ENCODE measurements at places on chromosomes 16 and 17.
A peak's percentile ranks its signal among the peaks of the same experiment; 100 is the strongest.

DNA sequence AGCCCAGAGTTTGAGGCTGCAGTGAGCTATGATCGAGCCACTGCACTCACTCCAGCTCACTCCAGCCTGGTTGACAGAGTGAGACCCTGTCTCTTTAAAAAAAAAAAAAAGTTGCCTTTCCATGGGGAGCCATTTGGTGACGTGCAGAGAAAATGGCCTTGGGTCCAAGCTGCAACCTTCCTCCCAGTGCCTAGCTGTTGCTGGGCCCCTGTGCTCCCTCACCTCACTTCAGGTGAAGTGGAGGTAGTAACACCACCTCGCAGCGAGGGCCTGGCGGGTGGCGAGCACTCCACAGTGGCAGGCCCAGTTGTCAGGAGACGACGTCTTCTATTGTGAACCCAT lies 17.4 kb downstream of the SYT17 start:
- DNase-seq, result no peak

GRCh38 chr17:33055171-33055611 lies 63.5 kb downstream of the SPACA3 start:
- DNase-seq, result no peak

GRCh38 chr17:258906-259305 lies 77.5 kb upstream of the DOC2B start:
- no peak for DNase-seq

DNA sequence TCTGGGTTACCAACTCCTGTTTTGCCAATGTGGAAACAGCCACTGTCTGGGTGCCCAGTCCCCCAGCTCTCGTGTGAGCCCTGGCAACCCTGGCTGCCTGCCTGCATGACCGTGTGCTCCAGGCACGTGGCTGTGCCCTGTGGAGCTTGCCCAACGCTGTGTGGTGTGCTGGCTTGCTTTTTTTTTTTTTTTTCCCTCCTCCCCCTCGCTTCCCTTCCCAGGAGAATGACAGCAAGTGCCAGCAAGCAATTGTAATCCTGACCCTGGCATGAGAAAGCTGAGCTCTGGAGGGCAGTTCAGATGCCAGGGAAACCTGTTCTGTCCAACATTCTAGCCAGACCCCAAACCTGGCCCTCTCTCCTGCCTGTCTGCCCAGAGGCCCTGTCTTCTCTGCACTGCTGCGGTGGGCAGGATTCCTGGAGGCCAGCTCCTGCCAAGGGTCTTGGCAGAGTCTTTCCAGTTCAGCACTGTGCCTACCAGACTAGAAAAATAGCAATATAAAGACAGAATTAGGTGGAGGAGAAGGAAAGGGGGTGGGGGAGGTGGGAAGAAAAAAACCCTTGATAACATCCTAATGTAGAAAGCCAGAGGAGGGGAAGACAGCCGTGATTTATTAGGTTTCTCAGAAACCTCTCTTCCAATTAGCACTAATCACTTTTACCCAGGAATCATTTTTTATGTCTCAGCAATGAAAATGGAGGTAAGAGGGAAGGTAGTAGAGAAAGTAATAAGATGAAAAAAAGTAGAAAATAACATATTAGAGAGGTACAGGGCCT lies 9.0 kb downstream of the HLF start:
- DNase-seq, result peak; percentile 92

DNA sequence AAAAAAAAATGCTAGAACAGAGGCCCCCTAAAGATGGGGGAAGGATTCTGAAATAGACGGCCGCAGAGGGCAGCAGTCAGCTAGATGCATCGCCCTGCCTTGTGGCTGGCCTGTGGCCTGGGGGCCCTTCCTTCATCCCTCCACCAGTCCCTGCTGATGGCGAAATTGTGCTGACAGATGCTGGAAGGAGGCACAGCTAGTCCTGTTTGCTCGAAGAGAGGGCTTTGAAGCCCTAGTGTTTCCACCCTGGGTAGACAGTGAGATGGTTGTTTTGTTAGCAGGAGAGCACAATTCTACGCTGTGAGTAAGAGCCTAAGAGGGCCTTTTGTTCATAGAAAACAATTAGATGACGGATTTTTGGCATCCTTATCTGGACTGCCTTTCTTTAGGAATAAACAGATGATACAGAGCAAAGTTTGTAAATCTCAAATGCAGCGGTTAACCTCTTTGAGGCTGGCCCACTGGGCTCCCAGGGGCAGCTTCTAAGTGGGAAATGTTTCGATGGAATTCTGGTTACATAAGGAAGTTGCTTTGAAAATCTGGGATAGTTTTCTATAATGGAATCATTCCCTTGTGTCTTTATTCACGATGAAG lies 23.0 kb downstream of the VPS35L start:
- DNase-seq, result peak; percentile 88
